Activated T-cell treated with anti-CD3 and anti-CD28 coated beads for 1 hour (primary cell): ENCODE measurements at places on chromosomes 1 and 21.
A peak's percentile ranks its signal among the peaks of the same experiment; 100 is the strongest.

GRCh38 chr1:2203671-2204414, 9.3 kb upstream of the FAAP20 start:
- no peak for DNase-seq

DNA sequence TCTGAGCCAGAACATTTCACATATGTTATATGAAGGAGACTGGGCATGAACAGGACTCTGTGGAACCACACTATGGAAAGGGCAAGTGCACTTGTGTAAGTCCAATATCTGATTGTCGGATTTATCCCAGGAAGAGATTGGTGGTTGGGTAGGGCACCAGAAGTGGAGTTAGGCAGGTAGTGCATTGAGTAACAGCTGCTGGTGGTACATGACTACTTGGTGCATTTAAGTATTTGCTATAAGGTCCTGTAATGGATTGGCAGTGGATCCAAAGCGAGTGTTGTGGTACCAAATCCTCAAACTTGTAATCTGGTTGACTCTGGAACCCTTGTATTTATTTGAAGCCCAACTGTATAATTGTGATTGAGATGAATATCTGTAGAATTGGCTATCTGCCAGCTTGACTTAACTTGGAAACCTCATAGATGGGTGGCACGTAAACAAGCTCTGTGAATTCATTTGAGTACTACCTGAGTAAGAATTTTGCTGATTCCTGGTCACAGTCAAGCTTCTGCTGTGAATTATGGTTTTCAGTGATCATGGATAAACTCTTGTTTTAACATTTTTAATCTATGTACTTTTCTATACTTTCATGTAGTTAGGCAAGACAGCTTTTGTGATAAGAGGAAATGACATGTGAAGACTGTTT, 21.1 kb downstream of the UBAP2L start:
- DNase-seq = no peak

GRCh38 chr1:9726905-9727595, 75.5 kb downstream of the PIK3CD start:
- no peak for DNase-seq

- DNase-seq = no peak
These were observed 136.2 kb downstream of the BRINP2 start for GRCh38 chr1:177306981-177307380.

DNA sequence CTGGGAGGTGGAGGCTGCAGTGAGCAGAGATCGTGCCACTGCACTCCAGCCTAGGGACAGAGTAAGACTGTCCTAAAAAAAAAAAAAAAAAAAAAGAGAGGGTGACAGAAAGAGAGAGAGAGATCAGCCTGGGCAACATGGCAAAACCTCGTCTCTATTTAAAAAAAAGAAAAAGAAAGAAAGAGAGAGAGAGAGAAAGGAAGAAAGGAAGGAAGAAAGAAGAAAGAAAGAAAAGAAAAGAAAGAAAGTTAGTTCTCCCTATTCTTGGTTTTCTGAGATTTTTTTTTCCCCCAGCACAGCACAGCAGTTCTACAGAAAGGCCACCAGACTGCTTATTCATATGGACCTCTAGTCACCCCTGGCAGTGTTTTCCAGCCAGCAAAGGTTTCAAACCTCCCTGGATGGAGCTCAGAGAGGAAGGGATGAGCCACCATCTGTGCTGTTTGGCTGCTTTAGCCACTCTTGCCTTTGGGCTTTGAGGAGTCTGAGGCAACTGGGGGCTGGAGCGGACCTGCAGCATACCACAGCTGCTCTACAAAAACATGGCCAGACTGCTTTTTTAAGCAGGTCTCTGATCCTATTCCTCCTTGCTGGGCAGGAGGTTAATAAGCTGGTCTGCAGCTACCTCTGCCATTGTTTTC, 10.6 kb downstream of the S100A6 start:
- DNase-seq = no peak

- DNase-seq = no peak
These were observed 199.8 kb downstream of the SEC16B start for GRCh38 chr1:177770096-177770495.

- DNase-seq = no peak
These were observed 75.6 kb downstream of the LMO4 start for GRCh38 chr1:87404296-87404695.

- DNase-seq = no peak
These were observed 117.1 kb upstream of the DUSP10 start for GRCh38 chr1:221858818-221859611.

DNA sequence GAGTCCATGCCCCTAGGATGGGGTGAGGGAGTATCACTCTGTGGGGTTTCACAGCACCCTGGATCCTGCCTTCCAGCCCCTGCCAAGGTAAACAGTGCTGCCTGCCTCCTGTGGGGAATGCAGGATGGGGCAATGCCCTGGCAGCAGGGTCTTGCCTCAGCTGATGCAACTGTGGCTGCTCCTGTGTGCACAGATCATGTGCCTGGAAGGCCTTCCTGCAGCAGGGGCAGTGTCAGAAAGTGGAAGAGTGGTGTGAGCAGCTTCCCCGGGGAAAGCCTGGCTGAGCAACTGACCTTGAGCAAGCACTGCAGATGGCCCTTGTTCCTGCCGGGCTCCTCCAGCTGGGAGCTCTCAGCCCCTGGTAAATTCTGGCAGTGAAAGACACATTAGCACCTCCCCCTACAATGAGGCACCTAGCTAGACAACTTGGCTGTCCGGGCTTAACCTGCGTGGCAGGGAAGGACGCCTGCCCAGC, 9.9 kb downstream of the TOR3A start:
- DNase-seq = no peak

DNA sequence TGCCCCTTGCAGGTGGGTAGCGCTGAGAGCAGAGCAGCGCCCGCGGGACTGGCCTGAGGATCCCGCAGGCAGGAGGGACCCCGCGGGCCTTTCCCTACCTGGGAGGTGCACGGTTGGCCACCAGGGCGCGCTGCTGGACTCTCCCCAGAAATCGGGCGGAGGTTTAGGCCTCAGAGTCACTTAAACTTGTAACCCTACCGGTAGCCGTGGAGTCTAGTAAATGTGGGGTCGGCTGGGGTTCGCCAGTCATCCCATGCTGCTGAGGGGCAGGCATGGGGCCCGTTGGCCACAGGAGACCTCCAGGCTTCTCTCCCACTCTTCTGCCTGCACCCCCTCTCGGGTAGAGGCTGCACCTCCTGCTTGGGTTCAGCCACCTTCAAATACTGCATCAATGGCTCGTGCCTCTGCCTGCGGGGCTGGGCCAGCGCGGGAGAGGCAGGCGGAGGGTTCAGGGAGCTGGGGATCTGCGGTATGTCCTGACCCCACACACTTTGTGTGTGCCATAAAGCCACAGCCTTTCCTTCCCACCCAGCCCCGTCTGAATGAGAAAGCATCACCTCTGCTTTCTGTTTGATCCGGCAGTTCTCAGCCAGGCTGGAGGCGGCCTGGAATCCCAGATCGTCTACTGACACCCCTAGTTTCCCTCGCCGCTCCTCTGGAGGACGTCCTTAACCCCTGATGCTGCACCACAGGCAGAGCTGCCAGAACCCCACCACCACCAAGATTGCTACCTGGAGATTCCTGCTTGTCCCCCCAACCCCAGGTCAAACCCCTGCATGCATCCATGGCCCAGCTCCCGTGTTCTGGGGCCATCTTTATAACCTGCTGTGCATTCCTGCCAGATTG, 12.3 kb upstream of the GSTM4 start:
- peak; percentile 86 for DNase-seq

DNA sequence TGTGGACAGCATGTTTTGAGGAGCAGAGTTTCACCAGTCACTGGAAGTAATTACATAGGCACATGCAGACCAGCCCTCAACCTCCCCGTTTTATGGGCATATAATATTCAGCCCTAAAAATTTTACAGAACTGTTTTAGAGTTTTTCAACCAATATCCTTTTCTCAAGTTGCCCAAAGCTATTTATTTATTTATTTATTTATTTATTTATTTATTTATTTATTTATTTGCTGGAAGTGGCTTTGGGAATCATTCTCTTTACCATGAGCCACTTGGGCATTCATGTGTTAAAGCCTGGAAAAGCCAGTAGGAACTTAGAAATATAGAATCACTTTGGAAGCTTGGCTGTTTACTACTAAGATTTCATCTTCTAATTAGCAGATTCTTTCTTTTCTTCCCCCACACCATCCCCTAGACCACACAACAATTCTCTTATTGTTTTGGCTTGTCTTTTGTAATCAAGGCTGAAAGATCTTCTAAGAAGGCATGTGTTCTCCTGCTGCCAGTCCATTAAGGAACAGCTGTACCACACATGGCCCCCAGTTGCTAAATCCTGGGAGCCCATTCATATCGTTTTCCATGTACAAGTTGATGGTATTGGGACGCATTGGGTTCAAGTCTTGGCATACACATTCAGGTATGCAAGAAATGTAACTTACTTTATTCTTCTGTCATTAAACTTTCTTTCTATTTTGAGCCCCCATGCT, 220.0 kb downstream of the PAPPA2 start:
- DNase-seq = no peak

- no peak for DNase-seq
These were observed 12.5 kb upstream of the ATF3 start for GRCh38 chr1:212595787-212596714.

- DNase-seq = no peak
These were observed 79.4 kb downstream of the PAPPA2 start for GRCh38 chr1:176542352-176542751.

- DNase-seq = no peak
These were observed 46.5 kb downstream of the HLX start for GRCh38 chr1:220925707-220926106.

DNA sequence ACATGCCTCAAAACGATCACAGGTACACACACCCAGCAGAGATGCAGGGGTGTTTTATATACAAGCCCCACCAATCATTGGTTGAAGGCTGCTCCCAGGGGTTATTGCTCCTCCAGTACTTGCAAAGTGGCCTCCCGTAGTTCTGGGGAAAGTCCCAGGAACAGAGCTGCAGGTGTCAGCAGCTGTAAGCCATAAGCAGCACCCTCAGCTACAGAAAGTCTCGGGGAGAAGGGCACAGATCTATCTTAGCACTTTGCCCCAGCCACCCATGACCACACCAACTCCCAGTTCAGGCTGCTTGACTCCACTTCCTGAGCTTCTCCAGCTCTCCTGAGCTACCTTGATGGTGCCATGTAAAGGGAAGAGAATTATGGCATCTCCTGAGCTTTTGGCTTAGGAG, 222.7 kb upstream of the GJB5 start:
- no peak for DNase-seq

- DNase-seq = no peak
These were observed 8.4 kb upstream of the ZNF697 start for GRCh38 chr1:119656410-119656955.

DNA sequence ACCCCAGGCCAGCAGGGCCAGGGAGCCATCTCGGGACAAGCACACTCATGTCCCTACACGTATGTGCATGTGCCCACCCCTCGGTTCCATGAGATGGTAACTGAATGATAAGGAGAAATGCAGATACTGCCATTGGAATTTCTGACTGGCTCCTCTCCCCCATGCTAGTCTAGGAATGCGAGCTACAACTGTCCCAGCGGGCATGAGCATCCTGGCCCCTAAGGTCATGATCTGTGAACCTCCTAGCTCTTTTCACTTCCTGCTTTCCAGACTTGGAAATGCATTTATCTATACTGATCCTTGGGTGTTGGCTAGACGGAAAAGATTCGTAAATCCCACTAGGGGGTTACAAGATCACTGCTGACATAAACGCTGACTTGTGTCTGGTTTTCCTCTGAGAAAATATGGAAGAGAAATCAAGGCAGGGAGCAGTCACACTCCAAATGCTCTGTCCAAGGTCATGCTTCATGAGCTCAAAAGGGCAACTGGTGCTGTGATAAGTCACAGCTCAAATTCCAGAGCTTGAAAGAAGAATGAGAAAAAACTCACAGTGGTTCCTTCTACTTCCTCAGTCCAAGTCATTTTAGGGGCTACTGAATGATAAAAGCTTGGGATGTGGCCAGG, 49.8 kb downstream of the SLC45A1 start:
- no peak for DNase-seq

- DNase-seq = no peak
These were observed 567.2 kb downstream of the PTPRU start for GRCh38 chr1:29803486-29803885.

GRCh38 chr1:30782361-30783255, 25.0 kb upstream of the LAPTM5 start:
- DNase-seq = peak; percentile 58

- DNase-seq = no peak
These were observed 40.1 kb downstream of the BCAR3 start for GRCh38 chr1:93641527-93641926.

DNA sequence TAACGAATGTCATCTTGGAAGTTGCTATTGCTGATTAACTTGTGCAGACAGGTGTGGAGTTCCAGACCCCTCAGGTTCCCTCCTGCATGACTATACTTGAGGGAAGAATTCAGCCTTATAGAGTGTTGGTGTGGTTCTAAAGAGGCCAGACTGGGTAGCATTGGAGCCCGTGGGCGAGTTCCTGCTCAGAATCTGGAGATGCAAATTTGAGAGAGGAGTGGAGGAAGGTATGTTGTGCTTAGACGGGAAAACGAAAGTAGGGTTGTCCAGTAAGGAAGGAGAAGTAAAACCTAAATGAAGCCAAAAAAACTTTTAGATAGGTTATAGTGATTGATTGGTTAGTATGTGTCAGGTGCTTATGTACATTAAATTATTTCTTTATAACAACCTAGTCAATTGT, 79.2 kb downstream of the ZNF326 start:
- DNase-seq = no peak

GRCh38 chr1:51744506-51745303, 127.8 kb downstream of the OSBPL9 start:
- DNase-seq = no peak

- DNase-seq = no peak
These were observed 332.4 kb downstream of the CAMTA1 start for GRCh38 chr1:7117399-7118281.

DNA sequence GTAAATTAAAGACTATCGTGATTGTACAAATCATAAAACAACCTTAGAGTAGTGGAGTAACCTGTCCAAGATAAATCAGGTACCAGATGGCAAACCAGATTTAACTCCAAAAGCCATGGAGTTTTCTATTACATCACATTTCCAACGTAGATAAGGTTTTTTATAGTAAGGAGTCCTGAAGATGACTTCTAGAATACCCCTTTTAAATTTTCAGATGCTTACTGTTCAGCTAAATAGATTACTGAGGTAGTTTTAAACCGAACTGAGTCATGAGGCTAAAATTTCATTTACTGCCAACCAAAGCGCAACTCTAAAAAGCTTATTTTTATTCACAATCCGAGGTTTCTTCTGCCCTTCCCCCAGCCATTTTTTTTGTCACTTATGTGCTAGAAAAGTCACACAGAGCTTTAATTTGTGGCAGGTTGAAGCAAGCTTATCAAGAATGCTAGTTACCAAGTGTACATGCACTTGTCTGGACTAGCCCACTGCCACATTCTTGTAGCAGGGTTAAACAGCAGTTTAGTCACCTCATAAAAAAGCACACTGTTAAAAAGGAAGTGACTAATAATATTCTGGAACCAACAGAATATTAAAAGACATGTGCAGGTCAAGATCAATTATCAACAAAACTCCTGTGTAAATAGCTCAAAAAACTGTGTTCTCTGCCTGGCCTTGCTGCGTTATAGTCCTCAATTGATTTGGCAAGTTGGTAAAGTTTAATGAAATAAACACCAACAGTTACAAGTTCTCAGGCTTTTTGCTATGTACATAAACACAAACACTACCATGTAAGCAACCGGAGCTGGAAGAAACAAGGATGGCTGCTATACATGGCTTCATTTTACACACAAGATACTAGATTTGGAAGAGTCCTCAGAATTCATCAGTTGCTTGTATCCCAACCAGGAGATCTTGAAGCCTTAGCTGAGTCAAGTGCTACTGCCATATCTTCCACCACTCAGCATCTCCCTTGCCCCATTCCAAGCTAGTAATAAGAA, 180.3 kb upstream of the DMRTA2 start:
- DNase-seq = no peak
